Fibroblast of skin of right biceps (primary cell): ENCODE measurements at places on chromosomes 1 and 21.

DNA sequence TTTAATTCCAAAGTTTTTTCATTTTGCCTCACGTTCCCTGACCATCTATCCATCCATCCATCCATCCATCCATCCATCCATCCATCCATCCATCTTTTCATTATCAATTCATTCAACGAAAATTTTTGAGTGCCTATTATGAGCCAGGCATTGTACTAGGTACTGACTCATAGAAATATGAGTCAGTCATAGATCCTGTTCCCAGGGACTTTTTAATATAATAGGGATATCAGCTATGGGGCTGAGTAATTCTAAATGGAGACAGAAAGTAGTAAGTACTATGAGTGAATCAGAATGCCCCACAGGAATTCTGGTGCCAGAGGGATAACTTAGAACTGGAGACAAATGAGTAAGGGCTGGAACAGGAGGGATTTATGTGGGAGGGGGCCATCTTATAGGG lies 49.8 kb upstream of the GNG12 start:
- peak; percentile 93 for DNase-seq

GRCh38 chr1:212699625-212700222 lies at the start of gene BATF3:
BATF3 (minus strand) TSS chr1:212699840; CDS start chr1:212699762, 78 bp downstream.
- DNase-seq = peak; percentile 12

DNA sequence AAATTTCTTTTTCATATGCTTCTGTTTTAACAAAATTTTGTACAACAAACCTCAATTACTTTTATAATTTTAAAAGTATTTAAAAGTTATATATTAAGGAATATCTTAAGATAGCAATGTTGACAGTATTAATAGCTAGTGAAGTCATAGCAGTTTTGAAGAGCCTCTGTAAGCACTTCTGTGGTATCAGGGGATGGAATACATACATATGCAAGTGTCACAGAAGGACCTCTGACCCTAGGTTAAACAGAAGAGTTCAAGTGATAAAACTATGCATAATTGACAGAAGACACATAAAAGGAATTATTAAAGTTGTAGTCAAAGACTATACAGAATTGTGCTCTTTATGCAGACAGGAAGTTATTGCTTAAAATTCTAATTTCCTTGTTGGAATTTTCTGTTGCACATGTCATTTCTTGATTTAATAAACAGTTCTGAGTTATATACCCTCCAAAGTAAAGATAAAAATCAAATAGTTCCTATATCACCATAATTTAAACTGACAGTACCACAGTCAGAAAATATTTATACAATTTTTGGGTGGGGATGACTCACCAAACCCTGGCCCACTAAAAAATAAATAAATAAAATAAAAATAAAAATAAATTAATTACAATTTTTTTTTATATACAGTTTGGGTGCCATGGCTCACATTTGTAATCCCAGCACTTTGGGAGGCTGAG lies 27.1 kb downstream of the IPP start:
- DNase-seq = peak; percentile 2

DNA sequence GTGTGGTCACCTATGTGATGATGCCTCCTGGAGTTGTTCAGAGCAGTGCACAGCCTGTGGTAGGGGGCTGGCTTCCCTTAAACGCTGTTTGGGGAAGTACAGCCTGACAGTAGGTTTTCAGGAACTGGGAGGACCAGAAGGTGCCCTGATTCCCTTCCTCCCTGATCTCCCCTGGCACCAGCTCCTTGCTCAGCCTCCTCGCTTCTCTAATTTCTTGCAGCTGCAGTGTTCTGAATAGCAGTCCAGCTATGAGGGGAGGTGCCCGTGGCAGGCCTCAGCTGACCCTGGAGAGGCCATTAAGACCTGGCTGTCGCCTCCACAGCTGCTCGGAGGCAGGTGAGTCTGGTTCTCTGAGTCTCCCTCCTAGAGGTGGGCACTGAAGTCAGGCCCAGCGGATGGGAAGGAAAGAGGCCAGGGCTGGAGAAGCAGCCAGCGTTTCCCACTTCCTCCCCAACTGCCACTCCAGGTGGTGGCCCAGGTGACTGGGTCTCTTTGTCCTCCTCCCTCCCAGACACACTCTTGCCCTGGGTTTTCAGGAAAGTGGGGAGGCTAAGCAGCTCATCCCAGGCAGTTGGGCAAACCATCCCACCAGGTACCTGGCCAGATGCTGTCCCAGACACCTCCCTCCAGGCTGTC lies 52.0 kb upstream of the RPL11 start:
- DNase-seq = no peak

DNA sequence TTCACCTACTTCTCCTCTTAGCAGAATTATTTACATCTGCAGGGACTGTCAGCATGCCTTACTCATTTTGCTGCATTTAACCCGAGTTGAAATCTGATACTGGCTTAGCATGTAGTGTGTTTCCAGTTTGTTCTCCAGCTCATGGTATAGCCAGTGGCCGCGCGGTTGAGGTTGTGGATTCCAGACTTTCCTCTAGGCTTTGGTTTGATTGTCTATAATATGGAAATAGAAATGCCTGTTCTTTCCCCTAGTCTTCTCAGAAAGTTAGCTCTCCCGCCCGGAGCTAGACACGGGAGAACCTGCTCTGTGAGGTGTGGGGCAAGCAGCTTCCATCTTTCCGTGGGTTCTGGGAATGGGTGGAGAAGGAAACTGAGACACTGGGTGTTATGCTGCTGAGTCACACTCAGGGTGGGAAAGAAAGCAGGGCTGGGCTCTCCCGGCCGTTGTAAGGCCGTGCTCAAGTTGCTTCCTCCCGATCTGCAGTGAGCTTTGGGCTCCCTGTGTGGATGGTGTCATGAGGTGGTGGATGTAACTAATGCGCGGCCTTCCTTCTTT lies 206.8 kb upstream of the TMEM51 start:
- DNase-seq = peak; percentile 86

- DNase-seq = peak; percentile 85
Observed at GRCh38 chr1:155226188-155226909, 17.9 kb downstream of the MTX1 start.

- DNase-seq = peak; percentile 53
Observed at GRCh38 chr1:79259390-79260336, 253.1 kb upstream of the ADGRL4 start.

- DNase-seq = no peak
Observed at GRCh38 chr1:87598429-87598828, 269.7 kb downstream of the LMO4 start.

- DNase-seq = no peak
Observed at GRCh38 chr1:7473223-7474142, 297.6 kb upstream of the VAMP3 start.

GRCh38 chr21:43005635-43006034 lies 31.3 kb downstream of the PKNOX1 start:
- DNase-seq = no peak

DNA sequence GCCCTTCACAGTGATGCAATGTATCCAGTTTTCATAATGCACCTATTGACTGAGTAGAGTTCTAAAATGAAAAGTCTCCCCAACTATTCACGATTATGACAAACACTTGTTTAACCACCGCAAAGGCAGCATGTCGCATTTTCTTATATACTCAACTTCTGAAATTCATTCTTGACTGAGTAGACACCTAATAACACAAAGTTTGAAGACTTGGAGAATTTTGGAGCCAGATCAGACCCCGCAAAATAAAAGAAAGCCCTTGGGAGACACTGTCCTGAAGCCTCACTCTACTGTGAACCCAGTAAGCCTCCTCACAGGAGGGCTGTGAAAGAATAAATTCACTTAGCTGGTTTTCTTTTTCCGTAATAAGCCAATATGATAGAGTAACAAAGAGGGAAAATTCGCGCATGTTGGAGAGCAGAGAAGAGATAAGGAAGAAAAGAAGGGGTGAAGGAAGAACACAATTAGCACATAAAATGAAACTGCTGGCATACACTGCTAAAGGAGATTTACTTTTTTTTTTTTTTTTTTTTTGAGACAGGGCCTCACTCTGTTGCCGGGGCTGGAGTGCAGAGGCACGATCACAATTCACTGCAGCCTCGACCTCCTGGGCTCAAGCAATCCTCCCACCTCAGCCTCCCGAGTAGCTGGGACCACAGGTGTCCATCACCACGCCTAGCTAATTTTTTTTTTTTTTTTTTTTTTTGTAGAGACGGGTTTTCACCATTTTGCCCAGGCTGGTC lies 492 bp upstream of the COLGALT2 start:
- DNase-seq = no peak

DNA sequence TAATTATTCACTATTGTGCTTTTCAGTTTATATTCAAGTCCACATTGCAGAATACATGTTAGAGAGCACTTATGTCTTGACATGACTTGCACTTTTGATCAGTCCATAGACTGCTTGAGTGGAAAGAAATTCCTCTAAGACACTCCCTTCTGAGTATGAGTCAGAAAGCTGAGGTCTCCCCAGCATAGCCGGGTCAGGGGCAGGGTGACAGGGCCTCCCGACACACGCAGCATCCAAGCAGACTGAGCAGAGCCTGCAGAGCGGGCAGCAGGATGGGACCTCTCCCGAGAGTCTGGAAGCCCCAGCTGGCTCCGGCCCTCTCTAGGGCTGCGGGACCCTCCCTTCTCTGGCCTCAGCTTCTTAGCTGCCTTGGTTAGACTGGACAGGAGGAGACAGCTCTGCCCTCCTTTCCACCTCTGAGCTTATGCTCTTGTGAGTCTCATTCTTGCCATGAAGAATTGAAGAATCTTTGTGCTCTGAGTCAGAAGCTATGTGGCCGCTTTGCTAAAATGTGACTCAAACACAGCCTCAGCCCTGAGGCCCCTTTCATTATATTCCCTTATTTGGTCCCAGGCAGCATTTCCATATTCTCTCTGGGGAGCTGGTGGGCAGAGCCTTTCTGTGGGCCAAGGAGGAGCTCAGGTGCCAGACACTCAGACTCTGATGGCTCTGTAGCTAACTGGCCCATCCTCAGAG lies 11.2 kb upstream of the CAPN2 start:
- DNase-seq = peak; percentile 99

DNA sequence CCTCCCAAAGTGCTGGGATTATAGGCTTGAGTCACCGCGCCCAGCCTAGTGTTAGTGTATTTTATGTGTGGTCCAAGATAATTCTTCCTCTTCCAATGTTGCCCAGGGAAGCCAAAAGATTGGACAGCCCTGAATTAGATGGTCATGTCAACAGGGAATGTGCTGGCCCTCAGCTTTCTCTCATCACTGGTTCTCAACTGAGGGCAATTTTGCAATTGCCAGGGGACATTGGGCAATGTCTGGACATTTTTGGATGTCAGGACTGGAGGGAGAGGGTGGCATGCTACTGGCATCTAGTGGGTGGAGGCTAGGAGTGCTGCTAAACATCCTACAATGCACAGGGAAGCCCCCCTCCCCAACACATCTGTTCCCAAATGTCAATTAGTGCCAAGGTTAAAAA lies 95.0 kb downstream of the LAMC2 start:
- peak; percentile 50 for DNase-seq

DNA sequence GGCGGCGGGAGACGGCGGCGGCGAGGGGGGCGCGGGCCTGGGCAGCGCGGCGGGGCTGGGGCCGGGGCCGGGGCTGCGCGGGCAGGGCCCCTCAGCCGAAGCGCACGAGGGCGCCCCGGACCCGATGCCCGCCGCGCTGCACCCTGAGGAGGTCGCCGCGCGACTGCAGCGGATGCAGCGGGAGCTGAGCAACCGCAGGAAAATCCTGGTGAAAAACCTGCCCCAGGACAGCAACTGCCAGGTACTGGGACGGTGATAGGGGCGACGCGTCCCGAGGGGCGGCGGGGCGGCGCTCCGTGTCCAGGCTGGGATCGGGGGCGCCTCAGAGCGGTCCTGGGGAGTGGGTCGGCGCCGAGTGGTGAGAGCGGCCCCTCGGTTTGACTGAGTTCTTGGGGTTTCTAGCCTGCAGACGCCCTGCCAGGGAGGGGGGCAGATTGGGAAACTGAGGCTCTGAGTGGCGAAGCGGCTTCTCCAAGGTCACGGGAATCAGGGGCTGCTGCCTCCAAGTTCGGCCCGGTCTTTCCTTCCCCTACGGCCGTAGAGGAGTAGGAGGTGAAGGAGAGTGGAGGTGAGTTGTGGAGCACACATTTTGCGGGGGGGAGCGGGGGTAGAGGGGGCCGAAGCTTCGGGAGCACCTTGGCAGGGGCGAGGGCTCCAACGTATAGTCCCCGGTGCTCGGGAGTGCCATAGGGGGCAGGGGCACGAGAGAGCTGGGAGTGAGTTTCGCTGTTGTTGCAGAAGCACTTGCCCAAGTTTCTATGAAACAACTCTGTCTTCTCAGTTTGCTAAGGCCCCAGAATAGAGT lies 508 bp downstream of the RAVER2 start:
- peak; percentile 26 for DNase-seq

GRCh38 chr1:93442008-93442666 lies 5.8 kb upstream of the FNBP1L start:
- DNase-seq = peak; percentile 22

DNA sequence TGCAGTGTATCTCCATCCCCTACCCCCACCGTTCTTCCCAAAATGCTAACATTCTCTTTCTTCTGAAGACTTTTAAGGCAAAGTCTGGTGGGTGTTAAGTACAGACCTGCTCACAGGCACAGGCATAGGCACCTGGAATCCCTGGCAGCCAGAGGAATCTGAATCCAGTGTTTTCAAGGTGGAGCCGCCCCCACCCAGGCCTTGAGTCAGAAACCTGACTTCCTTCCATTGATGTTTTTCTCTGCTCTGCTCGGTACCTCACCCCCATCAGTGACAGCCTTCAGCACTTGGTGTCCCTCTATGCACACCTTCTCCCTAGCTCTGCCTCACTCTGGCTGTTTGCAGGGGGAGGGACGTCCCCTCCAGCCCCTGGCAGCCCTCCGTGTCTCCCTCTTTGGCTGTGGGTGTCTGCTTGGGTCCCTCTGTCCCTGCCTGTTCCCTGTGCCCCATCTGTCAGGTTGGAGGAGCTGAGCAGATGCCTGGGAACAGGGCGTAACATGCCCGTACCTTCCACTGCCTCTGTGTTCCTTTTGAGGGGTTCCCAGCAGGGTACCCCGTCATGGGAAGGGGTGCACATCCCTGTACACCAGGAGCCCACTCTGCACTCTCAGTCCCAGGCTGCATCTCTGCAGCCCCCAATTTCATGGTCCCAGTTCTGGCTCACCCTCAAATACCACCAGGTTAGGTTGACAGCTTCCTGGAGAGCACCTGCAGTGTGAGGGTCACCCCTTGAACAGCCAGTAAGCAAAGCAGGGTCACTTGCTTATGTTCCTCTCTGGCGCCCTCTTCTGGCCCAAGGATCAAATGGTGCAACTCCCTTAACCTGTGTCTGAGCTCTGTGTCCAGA lies 6.7 kb downstream of the NCDN start:
- DNase-seq = peak; percentile 66

DNA sequence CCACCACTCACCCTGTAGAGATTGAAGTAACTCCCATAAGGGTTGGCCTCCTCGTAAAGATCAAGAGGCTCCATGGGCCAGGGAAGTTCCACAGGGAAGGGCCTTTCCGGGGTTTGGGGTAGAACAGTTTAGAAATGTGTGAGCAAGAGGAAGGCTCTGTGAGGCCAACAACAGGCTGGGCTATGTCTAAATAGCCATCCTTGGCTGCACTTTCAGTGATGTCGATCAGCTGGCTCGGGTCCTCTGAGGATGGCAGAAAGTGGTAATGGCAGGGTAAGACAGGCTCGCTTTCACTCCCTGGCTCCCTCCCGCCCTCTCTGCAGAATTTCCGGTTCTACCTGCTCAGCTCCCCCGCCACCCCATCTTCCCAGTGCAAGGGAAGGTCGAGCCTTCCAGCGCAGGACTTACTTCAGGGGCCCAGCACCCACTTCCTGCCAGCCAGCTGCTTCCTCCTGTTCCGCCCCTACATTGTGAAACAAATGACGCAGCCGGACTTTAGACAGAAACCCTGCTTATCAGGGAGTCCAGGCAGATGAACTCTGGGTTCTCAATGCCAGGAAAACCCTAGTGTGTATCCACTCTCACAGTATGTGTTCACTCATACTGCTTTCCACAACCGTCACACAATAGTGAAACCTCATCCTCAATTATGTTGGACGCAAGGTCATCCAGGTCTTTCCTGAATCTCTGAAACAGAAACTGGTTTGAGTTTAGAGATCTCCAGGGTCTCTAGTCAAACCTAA lies 7.3 kb downstream of the F11R start:
- peak; percentile 46 for DNase-seq

- DNase-seq = no peak
Observed at GRCh38 chr1:166924823-166925541, 48.9 kb upstream of the TADA1 start.
